ENCODE measurements at places on chromosomes 1 and 21.
A peak's percentile ranks its signal among the peaks of the same experiment; 100 is the strongest.

DNA sequence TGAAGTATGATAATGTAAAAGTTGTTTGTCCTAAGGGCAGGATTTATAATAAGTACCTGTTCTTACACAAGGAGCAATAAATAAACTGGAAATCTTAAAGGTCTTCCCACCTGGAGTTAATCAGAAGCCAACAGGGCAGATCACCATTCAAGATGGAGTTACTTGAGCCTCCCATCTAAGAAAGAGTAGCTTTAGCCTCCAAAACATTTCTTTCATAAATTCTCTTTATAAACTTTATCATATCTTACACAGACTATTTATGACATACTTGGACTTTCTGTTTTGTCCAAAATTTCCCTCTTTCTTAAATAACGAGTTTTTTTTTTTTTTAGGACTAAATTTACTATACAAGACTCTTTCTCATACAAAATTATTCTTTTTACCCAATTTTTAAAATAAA is 18.5 kb downstream of the OR2T1 start:
- no peak for DNase-seq

DNA sequence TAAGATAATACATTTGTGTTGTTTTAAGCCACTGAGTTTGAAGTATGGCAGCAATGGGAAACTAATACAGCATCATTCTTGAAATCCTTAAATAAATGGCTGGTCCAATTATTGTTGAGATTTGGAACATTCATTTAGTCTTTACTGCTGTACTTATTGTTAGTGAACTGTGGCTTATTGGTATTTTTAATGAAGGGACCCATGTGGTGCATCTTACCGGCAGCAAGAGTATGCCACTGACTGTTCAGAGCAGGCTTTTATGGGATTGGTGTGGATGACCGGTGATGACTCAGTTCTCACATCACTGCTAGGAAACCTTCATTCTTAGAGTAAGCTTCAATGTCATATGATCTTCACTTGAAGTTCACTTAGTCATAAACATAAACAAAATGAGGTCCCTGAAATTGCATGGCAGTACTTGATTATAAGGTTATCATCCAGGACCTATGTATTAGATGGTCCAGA is 31.5 kb downstream of the PRKAA2 start:
- DNase-seq = no peak

GRCh38 chr1:19010995-19011844 is 54.7 kb upstream of the IFFO2 start:
- DNase-seq = peak; percentile 26

DNA sequence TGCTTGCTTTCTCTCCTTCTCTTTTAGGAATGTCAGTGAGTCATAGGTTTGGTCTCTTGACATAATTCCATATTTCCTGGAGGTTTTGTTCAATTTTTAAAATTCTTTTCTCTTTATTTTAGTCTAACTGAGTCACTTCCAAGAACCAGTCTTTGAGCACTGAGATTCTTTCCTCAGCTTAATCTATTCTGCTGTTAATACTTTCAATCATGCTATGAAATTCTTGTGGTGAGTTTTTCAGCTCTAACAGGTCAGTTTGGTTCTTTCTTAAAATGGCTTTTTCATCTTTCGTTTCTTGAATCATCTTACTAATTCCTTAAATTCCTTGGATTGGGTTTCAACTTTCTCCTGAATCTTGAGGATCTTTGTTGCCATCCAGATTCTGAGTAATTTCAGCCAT is 321.0 kb downstream of the PTBP2 start:
- no peak for DNase-seq

DNA sequence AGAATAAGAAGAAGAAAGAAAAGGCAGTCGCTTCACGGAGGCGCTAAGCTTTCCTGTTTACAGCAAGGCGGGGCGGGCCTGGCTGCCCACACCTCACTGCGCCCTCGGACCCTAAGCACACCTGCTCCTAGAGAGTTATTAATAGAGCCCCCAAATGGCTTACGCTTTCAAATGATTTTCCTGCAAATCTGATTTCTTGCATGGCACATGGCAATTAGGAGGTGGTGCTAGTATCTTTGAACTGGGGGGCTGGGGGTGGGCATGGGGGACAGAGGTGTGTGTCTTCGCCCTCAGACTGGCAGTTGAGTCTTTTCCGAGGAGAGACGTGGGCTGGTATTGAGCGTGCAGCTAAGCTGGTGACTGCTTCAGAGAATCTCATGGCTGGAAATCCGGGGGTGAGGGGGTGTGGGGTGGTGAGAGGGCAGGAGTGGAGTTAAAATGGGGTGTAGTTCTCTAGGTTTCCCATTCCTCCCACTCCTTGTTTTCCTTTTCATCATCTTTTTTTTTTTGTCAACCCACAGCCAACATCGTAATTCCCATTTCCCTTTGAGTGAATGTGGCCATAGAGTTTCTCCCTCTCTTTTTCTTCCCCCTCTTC is 1.3 kb downstream of the S1PR1 start:
- peak; percentile 31 for DNase-seq

- DNase-seq = no peak
Measured at GRCh38 chr1:222904451-222904850, 89.6 kb downstream of the DISP1 start.
